CD4-positive, alpha-beta T cell (primary cell): ENCODE measurements at places on chromosomes 3 and 15. TPM values are rescaled to one million over a fixed set of nuclear protein-coding genes. Genes with fewer than 3 reads are reported as not detected.

Gene GOLGA8K
- total RNA-seq = 0.50 TPM

Gene MRAS
- total RNA-seq = 0.47 TPM

Gene UBA7
- total RNA-seq = 208 TPM

Gene TLR9
- total RNA-seq = 0.17 TPM

Gene TRIM42
- not detected for total RNA-seq

Gene C15orf61
- total RNA-seq = 12.0 TPM

Gene OSBPL10
- not detected for total RNA-seq
